ENCODE measurements at places on chromosomes 4 and X.
A peak's percentile ranks its signal among the peaks of the same experiment; 100 is the strongest.

DNA sequence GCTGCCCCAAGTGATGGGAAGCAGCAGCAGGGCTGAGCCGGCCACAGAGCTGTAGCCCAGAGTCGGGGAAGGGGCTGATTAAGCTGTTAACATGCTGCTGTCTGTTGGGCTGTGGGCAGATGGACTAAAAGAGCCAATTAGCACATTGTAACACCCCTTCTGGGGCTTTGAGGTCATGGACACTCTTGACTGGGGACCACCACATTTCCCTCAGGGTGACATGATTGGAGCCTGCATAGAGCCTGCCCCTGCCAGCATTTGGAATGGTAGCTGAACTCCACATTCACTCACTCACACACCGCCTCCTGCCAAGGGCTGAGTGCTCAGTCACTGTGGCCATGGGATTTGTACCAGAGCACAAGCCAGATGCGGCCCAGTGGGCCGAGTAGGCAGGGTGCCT is 646.9 kb downstream of the FAT4 start:
- no peak for DNase-seq

GRCh38 chr4:37788819-37789218 is 37.7 kb upstream of the PGM2 start:
- no peak for DNase-seq

DNA sequence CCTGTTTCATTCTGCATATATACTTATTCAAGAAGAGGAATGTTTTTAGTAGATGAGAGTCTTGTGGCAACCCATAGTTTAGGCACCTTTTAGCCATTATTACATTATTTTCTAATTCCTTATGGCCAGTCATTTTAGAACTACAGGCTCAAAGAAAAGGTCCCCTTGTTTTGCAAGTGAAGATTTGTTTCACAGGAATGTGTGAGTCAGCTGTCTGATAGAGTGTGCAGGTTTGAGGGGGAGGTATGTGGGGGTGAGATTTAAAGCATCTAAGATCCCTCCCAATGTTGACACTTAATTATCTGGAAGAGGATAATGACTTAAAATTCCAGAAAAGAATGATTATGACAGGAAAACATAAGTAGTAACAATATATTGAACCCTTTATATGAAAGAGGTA is 495.6 kb downstream of the KCNIP4 start:
- DNase-seq, result no peak

DNA sequence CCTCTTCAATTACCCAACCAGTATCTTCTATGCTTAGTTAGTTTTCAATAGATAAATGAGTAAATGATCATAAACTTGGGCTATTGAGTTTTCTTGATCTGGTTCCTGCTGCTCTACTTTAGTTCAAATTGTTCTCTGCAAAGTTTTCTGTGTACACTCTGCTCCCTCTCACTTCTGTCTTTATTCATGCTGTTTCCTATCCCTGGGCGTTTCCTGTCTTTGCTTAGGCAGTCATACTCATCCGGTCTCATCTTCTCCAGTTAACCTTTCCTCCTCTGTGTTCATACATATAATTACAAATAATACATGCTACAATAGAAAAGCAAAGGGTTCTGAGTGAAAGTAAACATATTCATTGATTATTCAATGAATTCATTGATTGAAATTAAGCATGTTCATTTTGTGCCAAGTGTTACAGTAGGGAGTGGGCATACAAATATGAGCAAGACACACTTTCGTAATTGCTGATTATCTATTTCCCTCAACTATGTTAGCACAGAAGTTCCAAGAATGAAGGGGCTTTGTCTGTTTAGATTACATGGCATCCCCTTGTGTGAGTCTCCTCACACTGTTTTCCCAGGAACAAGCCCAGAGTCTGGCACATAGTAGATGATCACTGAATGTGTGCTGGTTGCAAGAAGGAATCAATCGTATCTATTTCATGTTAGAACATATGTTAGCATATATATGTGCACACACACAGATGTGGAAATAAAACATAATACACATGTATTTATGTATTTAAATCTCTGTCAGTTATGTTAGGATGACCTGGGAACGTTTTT is 1.1 kb downstream of the RAB39B start:
- peak; percentile 30 for DNase-seq

- no peak for DNase-seq
Measured at GRCh38 chrX:115970718-115971117, 199.8 kb upstream of the AGTR2 start.

DNA sequence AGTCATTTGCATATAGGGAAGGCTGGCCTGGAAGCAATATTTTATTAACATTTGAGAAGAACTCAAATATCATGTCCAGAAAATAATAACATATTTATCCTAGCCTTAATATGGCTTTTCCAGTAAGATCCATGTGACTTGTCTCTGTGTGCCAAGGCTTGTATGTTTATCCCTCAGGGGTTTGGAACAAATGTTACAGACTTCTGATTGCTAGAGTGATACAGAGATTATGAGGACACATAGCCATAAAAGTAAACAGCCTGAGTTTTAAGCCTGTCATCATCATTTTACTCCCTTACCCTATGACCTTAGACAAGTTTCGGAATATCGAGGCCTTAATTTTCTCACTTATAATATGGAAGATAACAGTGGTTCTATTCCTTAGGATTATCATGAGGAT is 338.1 kb downstream of the GPAT3 start:
- no peak for DNase-seq

DNA sequence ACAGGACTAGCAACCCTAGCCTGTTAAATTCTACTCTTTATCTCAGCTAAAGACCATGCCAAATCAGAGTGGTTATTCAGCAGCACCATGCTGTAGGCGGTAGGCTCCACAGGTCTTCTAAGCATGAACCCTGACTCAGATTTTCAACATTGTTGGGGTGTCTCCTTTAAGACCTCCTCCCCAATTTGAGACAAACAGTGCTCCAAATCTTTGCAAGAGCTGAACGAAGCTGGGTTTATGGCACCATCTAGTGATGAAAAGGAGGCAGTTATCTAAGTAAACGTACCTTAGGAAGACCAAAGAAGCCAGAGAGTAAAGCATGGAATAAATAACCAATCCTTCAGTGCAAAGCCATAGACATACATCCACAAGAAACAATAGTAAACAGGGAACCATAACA is 334.5 kb upstream of the SLC7A11 start:
- DNase-seq, result no peak

GRCh38 chr4:174686826-174687225 is 142.2 kb downstream of the GLRA3 start:
- no peak for DNase-seq

GRCh38 chr4:185298728-185299430 is 89.5 kb downstream of the SNX25 start:
- DNase-seq, result no peak

- no peak for DNase-seq
Measured at GRCh38 chr4:165522050-165522449, 143.2 kb downstream of the CPE start.

DNA sequence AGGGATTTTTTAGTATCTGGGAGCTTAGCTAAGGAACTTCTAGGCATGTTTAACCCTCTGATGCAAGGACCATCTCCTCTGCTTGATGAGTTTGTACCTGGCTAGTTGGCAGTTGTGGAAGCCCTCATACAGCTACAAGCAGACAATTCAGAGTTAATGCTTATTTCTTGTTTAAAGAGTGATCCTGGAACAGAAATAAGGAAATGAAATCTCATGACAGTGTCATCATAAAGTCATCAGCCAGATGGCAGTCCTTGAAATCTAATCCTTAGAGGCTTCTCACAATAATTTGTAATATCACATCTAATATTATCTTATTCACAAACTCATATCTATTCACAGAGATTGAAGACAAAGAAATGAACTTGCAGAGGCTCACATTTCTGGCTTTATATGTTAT is 581.6 kb upstream of the FTHL17 start:
- no peak for DNase-seq

Measured in CD4-positive, alpha-beta T cell treated with Interferon alpha-2 for 1 hour (primary cell).